ENCODE measurements at places on chromosomes 6 and 20.

DNA sequence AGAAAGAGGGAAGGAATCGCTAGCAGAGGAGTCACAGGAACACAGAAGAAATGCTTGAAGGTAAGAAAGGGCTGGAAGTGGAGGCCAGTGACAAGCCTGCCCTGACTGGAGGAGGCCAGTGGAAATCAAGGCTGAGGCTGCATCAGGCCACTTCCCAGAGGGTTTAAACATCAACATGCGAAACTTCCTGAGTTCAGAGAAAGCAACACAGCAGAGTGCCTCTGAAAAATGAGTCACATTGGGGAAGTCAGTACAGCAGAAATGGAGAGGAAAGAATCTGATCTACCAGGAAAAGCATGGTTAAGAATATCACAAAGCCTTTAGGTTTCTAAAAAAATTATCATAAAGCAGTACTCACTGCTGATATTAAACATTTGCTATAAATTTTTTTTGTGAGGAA, 23.3 kb downstream of the NAPB start:
- no peak for DNase-seq

DNA sequence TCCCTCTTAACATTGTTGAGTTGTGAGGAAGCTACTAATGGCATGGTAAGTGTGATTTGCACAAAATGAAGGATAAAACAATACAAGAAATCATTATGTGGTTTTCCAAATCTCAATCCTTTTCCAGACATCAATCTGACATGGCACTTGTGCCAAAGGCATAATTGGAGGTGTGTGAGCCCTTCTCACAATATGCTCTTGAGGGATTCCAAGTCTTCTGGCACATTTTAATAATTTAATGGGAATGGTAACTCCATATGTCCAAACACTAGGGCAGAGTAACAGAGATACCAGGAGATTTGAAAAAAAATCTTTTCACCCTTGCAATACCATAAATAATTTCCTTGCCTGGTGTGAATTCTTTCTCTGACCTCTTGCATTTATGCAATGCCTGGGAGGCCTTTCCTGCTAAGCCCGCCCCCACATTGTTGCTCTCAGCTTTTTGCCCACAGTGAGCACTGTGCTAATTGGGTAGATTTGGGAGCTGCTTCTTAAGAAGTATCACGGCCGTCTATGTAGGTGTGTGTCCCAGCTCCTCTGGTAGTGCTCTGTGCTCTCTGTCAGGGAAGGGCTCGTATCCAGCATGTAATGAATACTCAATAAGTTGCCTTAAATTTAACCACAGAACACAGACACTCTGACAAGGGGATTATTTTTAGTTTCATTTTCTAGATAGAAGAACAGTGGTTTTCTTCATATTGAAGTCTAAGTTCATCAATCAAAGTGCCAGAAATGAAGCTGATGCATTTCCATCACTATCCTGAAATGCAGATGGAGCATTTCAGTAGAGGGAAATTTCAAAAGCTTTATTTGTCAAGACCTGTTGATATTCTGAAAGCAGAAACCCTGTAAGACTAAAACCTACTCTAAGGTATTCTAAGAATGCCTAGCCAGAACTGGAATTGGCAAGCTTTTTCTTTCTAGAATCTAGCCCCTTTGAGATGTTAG, 54.4 kb upstream of the CEP85L start:
- DNase-seq: no peak

- DNase-seq: no peak
Measured at GRCh38 chr20:43349841-43350240, 107.9 kb upstream of the SRSF6 start.

GRCh38 chr6:36978421-36979346, 7.3 kb downstream of the MTCH1 start:
- DNase-seq: no peak

GRCh38 chr6:133179481-133179880, 61.7 kb upstream of the EYA4 start:
- DNase-seq: no peak

- no peak for DNase-seq
Measured at GRCh38 chr6:10837009-10837621, 1.2 kb downstream of the MAK start.

- no peak for DNase-seq
Measured at GRCh38 chr6:35487658-35488516, 9.0 kb downstream of the TEAD3 start.

DNA sequence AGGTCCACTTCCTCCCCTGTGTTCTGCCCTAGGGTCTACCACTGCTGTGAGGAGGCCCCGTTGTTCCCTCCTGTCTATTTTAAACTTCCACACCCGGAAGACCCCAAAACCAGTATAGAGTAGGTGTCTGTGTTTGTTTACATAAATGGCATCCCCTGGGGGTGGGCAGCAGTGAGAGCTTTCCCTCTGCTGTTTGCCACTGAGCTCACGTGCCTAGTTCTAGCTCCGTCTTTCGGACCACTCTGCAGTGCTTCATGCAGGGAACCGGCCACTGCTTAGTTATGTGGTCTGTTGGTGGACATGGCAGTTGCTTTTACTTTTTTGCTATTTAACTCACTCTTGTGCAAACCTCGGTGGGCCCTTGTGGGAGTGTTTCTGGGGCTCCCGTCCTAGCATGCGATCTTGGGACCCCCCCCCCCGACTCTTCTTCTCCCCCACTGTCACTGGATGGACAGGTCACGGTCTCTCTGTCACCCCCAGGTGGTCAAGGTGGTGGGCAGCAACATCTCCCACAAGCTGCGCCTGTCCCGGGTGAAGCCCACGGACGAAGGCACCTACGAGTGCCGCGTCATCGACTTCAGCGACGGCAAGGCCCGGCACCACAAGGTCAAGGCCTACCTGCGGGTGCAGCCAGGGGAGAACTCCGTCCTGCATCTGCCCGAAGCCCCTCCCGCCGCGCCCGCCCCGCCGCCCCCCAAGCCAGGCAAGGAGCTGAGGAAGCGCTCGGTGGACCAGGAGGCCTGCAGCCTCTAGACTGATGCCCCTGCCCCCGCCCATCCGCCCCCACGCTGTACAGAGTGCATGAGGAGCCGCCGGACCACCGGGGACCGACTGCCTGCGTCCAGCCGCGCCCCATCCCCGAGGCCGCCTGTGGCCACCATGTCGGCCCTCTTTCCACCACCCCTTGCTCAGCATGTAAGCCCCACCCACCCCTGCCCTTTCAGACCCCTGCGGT, 40.9 kb downstream of the VSTM2L start:
- DNase-seq: no peak

DNA sequence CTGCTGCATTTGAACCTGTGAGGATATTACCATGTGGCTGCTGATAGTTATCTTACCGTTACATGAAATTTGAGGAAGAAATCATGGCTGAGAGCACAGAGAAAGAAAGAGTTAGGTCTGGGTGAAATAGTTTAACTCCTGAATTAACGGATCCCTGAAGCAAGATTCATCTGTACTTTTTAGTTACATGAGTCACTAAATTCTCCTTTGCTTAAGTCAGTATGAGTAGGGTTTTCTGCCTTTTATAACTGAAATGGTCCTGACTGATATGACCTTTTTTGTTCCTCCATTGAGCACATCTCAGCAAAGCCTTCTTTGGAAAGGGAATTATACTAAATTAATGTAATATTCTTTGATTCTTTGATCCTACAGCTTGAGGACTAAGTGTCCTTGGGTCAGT, 333.3 kb upstream of the ZFP64 start:
- DNase-seq: no peak

DNA sequence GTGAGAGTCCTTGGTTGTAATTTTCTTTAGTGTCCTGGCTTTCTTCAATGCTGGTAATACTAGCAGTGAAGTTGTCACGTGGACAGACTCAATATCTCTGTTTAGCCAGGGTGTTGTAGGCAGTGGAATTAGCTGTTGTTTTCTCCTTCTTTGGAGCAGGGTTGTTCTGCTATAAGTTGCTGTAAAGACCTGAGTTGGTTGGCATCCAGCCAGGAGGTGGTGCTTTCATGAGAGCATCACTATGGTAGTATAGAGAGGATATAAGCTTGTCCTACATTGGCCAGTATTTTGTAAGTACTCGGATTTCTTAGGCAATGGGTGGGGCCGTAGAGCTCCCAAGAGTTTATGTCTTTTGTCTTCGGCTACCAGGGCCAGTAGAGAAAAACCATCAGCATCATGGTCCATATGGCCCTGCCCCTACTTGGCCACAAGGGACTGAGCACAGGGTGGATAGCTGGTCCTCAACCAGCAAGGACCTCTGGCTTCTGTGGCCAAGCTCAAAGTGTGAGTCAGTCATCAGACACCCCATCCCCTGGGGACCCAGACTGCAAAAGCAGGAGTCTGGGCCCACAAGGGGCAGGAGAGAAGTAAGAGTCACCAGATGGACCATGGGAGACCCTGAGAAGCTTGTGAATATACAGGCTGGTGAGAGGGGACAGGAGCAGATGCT, 127.9 kb upstream of the NXT1 start:
- no peak for DNase-seq

GRCh38 chr6:83511266-83511665, 1.1 kb upstream of the PRSS35 start:
- DNase-seq: no peak

DNA sequence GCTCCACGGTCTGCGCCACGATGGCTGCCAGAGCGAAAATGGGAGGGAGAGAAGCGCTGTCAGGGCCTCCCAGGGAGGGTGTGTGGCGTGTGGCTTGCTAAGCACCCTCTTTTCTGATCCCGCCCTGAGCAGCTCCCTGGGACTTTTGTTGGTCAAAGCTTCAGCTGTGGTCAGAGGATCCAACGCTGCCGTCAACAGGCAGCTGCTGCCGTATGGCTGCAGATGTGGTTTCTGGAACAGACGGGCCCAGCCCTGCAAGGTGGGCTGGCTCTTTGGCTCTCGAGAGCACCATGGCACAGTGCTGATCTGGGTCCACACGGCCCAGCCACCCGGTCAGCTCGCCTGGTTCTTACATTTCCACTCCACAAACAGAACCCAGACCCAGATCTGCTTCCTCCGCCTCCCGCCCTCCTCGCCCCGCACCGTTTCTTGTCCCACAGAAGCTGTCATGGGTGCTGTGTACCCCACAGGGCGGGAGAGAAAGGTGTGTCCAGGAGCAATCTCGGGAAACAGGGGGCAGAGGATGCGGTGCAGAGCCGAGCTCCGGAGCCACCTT, 86.0 kb upstream of the BHLHE23 start:
- DNase-seq: no peak

DNA sequence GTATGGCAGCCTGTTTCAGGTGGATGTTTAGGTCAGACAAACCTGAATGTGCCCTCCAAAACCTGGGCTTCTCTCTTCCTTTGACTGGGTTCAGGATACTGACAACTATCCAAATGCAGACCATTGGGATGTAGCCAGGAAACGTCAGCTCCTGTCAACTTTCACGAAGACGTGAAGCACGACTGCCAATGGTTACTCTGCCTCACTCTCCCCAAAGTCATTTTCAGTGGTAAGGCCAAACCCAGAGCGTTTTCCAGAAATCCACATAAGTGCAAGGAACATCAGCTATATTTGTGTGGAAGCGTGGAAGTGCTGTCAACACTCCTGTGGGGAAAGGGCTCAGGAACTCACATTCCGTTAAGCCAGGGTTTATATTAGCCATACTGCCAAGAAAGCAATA, 20.1 kb upstream of the RCAN2 start:
- DNase-seq: no peak

DNA sequence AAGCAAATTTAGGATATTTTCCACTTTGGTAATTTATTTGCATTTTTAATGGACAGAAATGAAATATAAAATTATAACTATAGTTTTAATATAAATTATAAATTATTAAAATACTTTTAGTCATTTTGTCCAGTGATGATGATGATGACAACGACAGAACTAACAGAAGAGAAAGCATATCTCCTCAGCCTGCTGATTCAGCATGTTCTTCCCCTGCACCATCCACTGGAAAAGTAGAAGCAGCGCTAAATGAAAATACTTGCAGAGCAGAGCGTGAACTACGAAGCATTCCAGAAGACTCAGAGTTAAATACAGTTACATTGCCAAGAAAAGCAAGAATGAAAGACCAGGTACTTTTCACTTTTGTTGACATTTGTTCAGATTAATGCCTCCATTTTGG, 64.9 kb downstream of the SENP6 start:
- DNase-seq: no peak

DNA sequence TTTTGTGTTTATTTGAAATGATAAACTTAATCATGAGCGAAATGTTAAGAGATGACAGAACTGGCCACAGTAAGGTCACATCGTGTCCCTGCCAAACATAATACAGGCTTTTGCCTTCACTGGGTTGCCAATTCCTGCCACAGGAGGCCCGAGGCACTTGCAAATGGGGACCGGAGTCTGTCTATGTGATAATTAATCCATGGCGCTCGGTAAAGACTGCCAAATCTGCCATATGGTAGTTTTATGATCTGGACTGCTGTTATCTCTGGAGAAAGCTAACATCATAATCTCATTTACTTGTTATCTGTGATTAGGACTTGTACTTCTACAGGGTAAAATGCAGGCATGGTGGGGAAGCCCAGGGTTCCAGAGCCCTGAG, 170.5 kb upstream of the TSHZ2 start:
- peak; percentile 75 for DNase-seq

DNA sequence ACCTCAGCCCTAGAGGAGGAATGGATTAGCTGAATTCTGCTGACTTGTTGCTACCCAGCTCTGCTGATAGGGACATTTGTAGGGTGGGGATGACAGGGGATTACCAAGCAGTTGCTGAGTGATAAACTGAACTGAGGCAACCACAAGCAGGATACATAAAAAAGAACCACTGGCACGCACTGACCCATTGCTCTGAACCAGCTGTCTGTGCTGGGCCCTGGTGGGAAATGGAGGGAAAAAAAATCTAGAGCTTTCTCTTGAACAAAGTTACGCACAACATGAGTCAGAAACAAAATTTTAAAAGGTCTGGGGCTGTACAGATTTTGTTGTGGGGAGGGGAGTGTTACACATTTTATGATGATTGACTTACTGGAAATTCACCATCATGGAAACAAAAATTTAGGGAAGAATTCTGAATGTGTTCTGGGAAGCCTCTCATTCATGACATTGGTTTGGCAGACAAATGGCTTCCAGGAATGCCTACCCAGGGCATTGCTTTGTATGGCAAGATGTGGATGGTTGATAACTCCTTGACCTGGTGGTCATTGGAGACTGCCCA, 37.7 kb downstream of the FOXO3 start:
- DNase-seq: no peak

DNA sequence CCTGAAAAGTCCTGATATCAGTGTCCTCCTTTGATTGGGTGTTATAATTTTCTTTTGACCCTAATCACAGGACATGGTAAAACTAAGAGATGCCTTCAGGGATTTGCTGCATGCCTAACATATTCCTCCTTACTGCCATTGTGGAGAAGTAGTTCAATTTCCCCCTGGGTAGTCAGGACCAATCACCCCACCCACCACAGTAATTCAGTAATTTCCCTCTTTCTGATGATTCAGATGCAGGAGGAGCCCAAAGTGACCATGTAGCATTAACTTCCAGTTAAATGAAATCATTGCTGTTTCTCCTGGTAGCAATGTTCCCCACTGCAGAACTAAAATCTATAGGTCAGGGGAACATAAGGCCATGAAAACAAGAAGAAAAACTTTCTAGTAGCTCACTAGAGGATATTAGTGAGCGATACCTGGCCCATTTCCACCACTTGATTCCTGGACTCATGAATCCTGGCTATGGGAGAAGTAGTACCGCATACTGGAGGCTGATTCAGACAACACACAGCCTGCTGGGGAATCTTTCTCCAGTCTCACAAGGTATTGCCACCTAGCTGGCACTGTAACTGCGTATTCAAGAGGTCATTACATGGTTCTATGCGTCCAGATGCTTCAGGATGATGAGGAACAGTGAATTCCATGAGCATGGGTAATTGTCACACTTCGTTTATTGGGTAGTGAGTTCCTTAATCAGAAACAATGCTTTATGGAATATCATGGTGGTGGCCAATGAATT, 561.2 kb downstream of the HAO1 start:
- DNase-seq: no peak
